ENCODE measurements at places on chromosomes 11 and 22. TPM values are rescaled to one million over a fixed set of nuclear protein-coding genes. Genes with fewer than 3 reads are reported as not detected.

OR52E1 gene
- total RNA-seq = not detected

RBMXL2 gene
- total RNA-seq = 0.16 TPM

OR4A16 gene
- total RNA-seq = not detected

SHANK2 gene
- total RNA-seq = 2.1 TPM

ENTHD1 gene
- total RNA-seq = not detected

CCDC85B gene
- total RNA-seq = 12.8 TPM

ANO1 gene
- 39.6 TPM for total RNA-seq

ARFGAP3 gene
- 38.3 TPM for total RNA-seq

SCN3B gene
- 0.22 TPM for total RNA-seq

CST6 gene
- 1.1 TPM for total RNA-seq

CLDN5 gene
- total RNA-seq = not detected

OR51F2 gene
- total RNA-seq = not detected

ARVCF gene
- total RNA-seq = 38.4 TPM

SLC5A4 gene
- not detected for total RNA-seq

LRRC74B gene
- total RNA-seq = not detected

CADM1 gene
- total RNA-seq = 57.9 TPM

SYT13 gene
- total RNA-seq = 6.8 TPM

KCNJ1 gene
- not detected for total RNA-seq

MPZL3 gene
- total RNA-seq = 5.0 TPM

SLC22A9 gene
- not detected for total RNA-seq

ATF4 gene
- 363 TPM for total RNA-seq

LPXN gene
- total RNA-seq = 5.8 TPM
